Cortex of kidney (tissue), 1 donor: ENCODE measurements at places on chromosomes 2 and 18.
A peak's percentile ranks its signal among the peaks of the same experiment; 100 is the strongest.

- no peak for DNase-seq
Measured at GRCh38 chr2:100052650-100053049, 89.7 kb downstream of the AFF3 start.

GRCh38 chr2:74205596-74205995 is 7.2 kb downstream of the MTHFD2 start:
- DNase-seq, result no peak

DNA sequence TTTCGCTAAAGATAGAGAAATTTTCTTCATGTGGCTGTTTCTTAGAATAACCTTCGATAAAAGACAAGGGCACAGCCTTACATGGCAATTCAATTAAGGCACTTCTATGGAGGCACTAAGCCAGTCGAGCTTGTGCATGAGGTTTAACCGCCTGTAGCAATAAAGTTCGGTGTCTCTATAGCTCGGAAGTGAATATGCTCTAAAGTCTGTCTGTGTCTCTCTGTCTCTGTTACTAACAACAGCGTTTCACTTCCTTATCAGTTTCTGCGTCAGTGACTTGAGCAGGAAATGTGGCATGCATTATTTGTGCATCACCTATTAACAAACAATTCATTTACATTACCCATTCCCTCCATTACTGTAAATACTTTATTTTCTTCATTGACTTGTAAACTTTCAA is 365.1 kb upstream of the NETO1 start:
- no peak for DNase-seq

- peak; percentile 29 for DNase-seq
Measured at GRCh38 chr18:50268022-50268747, 1.9 kb upstream of the CFAP53 start.

- DNase-seq, result no peak
Measured at GRCh38 chr2:174340400-174341292, 5.9 kb downstream of the SP9 start.

DNA sequence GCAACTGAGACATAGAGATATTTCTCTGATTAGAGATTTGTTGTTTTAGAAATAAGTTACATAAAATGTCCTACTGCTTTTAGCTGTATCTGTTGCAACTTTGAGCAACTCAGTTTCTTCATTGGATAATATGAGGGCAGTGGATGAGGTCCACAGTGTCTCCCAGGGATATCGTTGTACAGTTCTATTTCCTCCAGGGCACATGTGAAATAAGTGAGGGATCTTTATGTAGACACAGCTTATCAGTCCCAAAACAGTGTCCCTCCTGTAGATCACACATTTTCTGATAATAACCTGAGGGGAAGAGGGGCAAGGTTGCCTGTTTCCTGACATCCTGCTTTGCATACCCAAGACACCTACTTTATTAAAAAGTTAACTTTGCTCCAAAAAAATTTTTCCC is 1231.2 kb upstream of the ZEB2 start:
- DNase-seq, result no peak

DNA sequence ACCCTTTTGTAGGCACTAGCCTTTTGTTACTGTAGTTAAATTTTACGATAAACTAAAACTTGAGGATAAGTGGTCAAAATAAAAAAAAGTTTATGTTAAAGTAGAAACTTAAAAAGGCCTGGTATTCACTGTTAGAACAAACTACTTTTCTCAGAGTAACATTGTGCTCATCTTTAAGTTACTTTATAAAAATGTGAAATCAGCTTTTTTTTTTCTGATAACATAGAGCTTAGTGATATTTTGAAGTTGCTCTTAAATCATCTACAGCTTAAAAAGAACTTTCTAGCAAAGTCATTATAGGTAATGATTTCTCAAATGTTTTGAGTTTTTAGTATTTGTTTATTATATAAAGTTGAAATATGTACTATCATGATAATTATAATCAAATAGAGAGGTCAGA is 125.3 kb downstream of the CAMKMT start:
- DNase-seq, result no peak

DNA sequence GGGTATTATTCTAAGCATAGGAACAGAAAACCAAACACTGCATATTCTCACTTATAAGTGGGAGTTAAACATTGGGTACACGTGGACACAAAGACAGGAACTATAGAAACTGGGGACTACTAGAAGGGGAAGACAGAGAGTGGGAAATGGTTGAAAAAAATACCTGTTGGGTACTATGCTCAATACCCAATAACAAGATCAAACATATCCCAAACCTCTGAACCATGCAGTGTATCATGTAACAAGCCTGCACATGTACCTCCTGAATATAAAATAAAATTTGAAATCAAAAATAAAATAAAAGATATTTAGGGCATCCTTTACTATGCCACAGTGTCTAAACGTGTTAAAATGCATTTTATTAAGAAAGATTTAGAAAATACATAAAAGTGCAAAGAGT is 221.0 kb upstream of the TFPI start:
- no peak for DNase-seq

GRCh38 chr2:115558725-115559124 is 1116.3 kb downstream of the DPP10 start:
- no peak for DNase-seq

GRCh38 chr2:63741884-63742579 is 99.7 kb upstream of the UGP2 start:
- no peak for DNase-seq

- DNase-seq, result no peak
Measured at GRCh38 chr18:8734496-8734895, 29.1 kb downstream of the MTCL1 start.

DNA sequence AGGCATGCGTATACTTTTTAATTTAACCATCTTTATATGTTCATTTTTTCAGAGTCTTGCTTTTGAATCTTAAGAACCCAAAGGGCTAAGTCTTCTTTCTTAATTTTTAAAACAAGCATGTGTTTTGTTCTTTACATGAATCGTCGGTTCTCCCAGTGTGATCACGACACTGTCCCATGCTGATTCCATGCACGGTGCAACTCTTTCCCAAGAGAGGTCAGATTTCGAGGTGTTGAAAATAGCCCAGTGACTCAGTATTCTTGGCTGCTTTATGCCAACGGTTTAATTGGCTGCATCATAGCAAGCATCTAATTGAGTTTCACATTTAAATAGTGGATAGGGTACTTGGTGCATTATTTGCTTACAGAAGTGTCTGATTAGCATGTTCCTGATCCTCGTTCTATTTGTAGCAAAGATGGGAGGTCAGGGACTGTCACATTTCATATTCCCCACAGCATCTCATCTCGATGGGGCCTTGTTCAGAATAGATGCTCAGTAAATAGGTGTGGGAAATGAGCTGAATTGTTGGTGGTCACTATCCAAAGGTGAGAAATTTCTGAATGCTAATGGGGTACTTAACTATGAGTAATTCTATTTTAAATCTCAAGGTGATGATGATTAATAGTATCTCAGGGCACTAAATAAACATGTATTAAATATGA is 2.8 kb downstream of the NPAS2 start:
- no peak for DNase-seq

DNA sequence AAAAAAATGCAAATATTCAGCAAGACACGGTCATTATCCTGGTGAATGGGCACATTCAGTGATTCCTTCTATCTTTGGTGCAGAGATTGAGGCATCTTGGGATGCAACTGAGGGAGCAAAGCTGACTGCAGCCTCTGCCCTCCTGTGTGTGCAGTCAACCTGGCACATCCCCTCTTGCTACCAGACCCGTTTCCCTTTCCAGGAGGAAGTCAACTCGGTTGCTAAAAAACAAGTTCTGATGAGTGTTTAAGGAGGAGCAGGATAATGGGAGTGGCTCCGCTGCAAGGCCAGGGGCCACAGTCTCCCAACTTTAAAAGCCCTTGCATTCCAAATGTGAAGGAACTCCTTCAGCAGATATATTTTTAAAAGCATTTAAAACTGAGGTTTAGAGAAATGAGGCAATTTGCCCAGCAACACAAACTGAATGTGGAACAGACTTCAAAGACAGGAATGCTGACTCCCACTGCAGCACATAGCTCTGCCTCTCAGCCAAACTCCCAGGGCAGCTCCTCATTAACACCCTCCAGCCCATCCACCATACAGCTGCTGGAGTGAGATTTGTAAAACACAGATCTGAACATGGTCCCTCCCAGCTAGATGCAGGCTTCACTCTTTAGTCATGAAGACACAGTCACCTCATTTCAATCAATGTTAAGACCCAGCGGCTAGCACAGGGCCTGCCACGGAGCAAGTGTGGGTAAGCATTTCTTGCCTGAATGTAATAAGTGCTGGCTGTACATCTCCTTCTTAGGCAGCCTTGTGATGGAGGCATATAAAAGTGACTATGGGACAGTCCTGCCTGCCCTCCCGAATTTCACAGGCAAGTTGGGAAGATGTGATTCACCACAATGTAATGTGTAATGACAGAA is 54.3 kb downstream of the VSNL1 start:
- DNase-seq, result no peak
